ENCODE measurements at places on chromosomes 2 and 18.

DNA sequence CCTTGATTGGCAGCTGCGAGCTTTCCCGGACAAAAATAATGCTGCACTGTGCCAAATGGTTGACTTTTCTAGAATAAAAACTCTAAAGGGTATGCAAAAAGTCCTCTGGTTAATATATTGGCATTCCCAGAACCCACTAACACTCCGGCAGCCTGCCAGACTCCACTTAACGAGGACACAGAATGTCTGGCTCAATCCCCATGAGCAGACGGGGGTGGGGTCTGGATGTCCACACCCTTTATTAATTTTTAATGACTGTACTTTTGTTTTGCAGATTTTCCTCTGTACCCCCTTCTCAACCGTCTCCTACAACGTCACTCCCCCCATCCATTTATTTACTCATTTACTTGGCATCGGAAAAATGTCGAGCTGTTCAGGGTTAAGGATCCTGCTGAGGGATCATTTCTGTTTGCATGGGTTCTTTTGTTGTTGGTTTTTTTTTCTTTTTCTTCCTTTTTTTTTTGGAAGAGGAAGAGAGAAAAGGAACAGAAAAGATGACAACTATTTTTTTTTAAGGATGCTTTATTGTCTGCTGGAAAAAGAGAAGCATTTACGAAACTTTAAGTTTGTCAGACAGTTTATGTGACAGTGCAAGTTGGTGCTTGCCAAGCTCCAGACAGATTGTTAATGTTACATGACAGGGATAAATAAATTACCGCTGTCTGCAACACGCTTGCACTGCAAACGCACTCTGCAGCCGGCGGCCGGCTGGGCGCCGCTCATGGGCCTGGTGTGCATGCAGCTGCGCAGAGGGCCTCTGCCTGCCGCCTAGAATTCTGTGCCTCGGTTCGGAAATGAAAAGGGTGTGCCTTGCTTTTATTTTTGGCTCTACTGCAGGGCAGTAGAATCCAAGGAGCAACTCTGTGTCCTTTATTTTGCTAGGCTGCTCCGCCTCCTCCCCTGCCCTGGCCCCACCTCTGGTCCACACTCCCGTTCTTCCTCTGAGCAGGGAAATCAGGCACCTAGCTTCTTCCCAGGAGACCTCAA is 3.6 kb downstream of the LDLRAD4 start:
- DNase-seq: no peak

DNA sequence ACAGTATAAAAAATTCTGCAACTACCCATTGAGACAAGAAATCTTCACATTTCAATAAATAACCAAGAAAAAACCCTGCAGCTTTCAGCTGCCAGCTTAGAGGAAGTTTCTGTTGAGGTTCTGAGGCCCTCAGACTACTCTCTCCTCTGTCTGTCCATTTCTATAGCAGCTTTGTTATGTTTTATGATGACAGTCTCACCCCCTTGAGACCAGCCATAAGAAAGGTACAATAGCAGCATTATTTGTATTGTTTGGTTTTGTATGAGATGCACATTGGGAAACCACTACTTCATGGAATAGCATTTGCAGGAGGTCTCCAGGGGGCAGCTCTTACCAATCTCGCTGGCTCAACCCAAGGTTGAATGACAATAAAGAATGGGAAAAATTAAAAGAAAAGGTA is 334.6 kb upstream of the VRK2 start:
- DNase-seq: no peak

DNA sequence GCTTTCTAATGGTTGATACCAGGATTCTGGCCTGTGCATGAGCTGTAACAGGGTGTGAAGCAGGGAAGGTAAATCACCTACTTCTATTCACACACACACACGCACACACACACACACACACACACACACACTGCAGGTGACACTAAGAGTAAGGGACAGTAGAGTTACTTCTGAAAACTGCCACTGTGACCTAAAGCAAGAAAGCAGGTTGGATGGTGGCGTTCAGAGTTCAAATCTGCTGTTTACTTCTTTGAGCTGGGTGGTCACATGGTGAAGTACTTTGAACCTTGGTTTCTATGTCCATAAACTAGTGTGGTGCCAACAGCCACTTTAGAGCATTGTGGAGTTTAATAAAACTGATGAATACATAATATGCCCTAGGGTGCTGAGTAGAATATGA is 248.0 kb downstream of the PIEZO2 start:
- no peak for DNase-seq

GRCh38 chr2:209845666-209846065 is 74.0 kb downstream of the UNC80 start:
- no peak for DNase-seq

GRCh38 chr18:12883372-12883683 is 709 bp downstream of the PTPN2 start:
- peak; percentile 13 for DNase-seq

DNA sequence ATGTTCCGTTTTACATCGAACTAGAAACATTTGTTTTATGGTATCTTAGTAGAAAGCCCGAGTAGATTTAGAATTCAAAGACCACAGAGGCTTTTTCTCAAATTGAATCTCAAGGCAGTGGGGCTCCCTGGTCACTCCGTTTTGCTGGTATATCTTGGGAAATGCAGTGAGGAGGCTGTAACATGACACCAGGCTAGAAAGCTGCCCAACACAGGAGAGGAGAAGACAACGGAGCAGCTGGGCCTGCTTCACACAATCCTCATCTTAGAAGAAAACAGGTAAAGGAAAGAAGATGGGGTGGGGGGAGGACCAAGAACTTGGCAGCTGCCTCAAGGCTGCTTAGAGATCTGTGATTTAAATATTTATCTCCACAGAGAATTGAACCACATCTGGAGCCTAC is 38.3 kb upstream of the EPB41L3 start:
- no peak for DNase-seq

DNA sequence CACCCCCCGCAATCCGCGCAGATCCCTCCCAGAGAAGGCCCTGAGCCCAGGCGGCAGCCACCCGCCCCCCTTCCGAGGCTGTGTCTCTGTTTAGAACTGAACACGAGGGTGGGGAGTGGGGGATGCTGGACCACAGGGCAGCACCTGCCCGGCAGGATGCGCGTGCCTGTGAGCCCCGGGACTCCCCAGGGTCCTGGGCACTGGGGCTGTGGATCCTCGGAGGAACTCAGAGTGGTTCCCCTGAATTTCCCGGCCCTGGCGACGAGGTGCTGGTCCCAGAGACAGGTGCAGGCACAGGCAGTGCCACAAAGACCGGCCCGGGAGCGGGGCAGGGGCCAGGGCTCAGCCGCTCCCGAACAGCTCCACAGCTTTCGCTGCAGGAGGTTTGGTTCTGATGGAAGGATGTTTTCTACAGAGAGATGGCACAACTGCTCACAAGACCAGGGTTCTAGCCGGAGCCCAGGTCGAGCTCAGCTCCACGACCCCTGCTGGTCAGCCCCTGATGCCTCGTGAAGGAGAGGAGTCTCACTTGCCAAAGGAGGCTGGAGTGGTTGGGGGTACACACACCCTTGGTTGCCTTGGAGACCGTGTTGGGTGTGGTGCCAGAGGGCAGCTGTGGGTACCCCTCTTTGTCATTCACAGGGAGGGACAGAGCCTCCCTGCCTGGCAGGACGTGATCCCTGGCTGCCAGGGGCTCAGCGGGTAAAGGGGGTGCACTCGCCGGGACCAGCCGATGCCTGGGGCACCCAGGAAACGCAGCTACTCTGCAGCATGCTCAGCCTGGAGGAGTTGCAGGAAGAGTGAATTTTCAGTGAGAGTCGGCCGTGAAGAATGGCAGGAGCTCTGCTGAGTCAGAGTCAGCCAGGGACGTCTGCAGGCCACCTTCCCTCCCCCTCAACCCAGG is 4.4 kb upstream of the NEU4 start:
- no peak for DNase-seq

GRCh38 chr2:170052151-170052550 is 125.8 kb upstream of the MYO3B start:
- no peak for DNase-seq

- DNase-seq: no peak
Observed at GRCh38 chr18:12278215-12278671, 24.1 kb downstream of the CIDEA start.
